ENCODE measurements at places on chromosomes 13 and 19.

GRCh38 chr19:38409631-38410133, 6.8 kb downstream of the FAM98C start:
- DNase-seq, result no peak

DNA sequence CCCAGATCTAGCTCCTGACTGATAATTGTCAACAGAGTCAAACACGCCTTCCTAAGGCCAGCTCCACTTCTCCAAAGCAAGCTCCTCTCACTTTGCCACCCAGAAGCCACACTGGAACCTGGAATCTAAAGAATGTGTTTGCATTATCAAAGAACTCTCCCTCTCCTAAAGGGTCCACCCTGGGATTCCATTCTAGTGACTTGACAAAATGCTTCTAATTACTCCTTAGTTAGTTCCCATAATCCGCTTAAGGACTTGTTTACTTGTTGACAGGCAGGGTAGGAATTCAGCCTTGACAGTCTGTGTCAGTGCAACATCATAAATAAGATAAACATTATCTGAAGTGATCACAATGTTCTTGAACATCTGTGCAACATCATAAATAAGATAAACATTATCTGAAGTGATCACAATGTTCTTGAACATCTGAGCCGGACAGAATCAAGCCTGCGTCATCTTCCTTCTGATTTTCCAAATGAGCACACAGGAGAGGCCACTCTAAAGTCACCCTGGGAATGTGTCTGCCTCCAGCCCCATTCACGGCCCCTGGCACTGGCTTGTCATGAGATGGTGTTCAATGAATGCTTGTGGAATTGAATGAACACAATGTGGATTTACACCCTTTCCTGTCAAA, 512.1 kb downstream of the IRS2 start:
- DNase-seq, result peak; percentile 29

DNA sequence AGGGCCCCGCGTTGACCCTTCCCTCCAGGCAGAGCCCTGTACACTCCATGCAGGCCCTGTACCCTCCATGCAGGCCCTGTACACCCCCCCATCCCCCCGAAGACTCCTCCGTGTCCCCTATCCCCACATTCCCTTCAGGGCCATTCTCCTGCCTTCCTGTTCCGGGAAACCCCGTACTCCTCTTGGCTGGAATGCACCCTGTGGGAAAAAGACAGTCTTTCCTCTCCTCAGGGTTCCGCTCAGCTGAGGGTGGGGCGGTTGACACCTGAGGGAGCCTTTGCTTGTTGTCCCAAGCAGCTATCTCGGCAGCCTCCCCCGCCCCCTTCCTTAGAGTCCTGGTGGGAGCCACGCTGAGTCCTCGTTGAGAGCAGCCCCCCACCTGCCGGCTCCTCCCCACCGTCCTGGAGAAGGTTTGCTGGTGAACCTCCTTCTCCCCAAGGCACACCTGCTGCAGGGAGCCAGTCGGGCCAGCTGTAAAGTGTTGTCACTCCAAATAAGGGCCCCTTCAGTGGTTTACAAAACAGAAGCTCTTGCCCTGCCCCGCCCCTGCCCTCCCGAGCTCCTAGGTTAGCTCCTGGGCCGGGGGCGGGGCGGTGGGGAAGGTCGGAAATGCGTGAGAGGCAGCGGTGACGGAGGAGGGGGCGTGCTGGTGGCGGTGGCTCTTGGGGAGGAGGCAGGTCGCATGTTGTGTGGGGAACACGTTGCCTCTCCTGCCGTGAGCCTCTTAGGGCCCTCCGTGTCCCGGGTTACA, 1.5 kb downstream of the GNA11 start:
- DNase-seq, result no peak

DNA sequence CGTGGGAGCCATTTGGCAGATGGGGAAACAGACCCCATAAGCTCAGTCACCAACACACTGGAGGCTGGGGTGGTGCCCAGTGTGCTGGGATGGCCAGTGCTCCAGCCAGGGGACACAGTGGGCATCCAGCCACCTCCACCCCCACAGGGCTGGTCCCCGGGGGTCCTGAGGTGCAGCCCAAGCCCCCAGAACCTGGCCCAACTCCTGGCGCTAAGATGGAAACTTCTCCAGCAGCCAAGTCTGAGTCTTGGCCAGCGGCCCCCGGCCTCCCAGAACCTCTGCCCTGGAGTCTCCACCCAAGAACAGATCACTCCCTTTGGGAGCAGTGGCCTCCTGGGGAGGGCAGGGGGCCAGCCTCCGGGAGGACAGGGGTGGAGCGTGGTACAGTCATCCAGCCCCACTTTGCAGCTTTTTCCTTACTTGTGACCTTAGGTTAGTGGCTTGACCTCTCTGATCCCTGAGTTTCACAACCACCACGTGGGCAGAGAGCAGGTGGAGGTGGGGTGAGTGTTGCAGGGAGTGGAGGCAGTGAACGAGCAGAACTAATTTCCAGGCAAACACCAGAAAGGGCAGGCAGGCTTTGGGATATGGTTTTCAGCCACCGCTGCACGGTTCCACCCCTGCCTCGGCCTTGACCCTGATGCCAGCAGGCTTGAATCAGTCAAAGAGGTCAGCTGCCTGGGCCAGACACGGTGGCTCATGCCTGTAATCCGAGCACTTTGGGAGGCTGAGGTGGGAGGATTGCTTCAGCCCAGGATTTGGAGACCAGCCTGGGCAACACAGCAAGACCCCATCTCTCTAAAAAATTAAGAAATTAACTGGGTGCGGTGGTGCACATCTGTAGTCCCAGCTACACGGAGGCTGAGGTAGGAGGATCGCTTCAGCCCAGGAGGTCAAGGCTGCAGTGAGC, 4.3 kb upstream of the NRTN start:
- no peak for DNase-seq

- no peak for DNase-seq
These were observed 95.5 kb upstream of the KLHL1 start for GRCh38 chr13:70203661-70204229.

DNA sequence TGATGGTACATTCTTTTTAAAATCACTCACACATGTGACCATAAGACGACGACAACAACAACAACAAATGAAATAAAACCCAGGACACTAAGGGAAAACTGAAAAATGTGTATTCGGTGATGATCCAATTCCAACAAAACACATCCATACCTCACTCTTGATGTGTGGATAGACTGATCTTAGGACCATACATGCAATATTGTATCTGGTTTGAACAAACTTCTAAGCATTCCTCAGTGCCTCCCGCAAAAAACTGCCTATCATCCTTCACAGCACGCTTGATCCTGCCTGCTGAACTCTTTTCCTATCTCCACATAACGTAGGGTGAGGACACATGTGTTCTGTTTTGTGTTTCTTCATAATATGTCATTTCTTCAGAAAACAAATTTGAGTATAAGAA, 415.2 kb downstream of the KCTD12 start:
- DNase-seq, result no peak

DNA sequence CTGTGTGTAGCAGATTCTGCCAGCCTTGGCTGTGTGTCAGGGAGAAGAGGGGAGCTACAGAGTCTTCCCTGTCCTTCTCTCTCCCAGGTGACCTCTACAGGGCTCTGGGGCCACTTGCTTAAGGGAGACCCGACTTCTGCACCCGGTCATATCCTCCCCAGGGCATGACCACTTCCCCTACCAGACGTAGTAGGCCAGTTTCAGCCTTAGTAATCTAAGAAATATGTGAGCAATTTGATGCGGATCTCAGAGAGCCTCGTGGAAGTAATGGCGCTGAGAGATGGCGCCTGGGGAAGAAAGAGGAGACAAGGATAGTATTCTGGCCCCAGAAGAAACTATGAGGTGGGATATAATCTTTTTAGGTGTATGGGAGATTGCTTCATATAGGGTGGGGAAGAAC, 41.9 kb downstream of the NFIX start:
- peak; percentile 82 for DNase-seq

All from RCC 7860 (cell line).